ENCODE measurements at places on chromosomes 11 and 22.

- no peak for DNase-seq
Observed at GRCh38 chr11:71211631-71212030, 40.7 kb downstream of the SHANK2 start.

DNA sequence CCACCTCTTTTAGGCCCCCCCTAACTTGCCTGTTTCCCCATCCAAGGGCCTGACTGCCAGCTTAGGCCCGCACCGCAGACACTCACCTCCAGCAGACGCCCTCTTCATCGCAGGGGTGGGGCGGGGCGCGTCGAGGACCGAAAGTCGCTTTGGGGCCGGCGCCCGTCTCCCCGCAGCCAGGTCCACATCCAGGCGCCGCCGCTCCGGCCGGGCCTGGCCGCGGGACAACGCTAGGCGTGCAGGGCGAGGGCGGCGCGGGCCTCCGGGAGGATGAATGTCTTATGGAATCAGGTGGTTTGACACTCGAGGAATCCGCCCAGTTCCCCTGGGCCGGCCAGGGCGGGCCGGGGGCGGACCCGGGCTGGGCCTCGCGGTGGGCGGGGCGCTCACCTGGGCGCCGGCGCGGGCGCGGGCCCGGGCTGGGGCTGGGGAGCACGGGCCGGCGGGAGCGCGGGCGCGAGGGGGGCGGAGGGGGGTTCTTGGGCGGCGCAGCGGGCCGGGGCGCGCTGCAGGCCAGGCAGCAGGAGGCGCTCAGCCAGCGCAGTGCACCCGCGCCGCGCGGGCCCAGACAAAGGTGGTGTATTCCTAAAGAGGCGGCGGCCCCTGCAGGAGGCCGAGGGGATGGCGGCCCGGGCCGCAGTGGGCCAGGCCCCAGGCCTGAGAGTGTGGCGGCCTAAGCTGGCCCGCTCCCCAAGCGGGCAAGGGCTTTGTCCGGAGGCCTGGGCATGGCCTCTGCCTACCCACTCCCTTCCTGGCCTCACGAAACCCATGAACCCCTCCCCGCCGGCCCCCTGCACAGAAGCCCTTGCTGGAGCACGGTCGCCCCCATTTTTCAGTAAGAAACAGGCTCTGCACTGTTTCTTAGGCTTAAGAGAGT, 177.6 kb downstream of the IGLL1 start:
- no peak for DNase-seq

DNA sequence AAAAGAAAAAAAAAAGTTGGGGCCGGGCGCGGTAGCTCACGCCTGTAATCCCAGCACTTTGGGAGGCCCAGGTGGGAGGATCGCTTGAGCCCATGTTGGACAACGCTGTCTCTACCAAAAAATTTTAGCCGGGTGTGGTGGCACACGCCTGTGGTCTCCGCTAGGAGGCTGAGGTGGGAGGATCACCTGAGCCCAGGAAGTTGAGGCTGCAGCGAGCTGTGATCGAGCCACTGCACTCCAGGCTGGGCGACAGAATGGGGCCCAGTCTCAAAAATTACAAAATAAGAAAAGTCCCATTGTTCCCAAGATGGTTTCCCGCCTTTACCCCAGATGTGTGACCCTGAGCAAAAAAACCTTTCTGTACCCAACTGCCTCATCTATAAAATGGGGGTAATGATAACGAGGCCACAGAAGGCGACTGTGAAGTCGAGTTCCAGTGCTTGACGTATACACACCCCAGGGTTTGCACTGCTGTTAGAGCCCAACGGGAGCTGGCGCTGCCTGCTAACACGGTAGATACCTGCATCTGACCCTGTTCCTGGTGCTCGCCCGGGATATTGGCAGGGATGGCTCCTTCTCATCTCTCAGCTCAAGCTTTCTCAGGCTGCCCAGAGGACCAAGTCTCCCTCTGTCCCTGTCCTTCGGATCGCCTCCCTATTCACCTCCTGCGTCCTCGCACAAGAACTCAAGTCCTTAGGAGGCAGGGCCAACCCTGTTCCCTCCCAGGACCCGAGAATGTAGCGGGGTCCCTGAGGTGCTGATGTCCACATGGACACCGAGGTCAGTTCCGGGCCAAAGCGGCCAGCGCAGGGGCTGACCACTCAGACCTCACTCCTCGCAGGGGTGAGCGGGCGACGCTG, 1.1 kb upstream of the RPLP2 start:
- DNase-seq, result peak; percentile 60

DNA sequence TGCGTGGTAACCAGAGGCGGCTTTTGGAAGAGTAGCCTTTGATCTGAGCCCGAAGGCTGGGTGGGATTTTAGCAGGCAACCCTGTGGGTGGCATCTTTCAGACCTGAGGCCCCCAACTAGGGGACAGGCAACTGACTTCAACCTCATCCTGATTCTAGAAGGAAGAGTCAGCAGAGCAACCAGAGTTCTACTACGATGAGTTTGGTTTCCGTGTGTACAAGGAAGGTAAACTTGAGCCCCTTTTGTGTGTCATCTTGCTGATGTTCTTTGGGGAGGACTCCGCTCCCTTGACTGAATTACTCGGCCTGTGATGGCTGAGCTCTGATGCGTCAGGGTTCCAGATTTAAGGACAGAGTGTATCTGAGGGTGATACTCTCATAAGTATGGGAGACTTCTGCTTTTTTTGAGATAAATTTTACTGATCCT, 31.6 kb downstream of the SGSM3 start:
- no peak for DNase-seq

DNA sequence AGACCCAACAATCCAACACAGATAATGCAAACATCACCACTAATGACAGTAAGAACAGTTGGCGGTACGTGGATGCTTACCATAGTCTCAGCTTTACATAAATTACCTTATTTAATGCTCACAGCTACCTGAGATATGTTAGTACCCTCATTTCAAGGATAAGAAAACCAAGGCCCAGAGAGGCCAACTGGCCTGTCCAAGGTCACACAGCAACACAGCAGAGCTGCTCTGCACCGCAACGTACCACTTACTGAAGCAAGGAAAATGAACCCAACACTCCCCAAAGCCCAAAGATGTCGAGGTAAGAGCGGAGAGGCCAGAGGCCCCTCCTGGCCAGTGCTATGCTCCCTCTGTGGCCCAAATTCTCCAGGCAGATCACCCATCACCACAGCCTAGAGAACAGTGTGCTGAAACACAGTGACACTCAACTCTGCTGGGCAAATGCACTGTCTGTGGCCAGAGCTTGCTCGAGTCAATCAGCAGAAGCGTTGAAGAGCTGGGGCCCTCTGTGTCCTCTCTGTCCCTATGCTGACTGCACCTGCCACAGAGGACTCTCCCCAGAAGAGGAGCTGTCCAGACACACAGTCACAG, 14.0 kb downstream of the SHANK2 start:
- DNase-seq, result no peak

DNA sequence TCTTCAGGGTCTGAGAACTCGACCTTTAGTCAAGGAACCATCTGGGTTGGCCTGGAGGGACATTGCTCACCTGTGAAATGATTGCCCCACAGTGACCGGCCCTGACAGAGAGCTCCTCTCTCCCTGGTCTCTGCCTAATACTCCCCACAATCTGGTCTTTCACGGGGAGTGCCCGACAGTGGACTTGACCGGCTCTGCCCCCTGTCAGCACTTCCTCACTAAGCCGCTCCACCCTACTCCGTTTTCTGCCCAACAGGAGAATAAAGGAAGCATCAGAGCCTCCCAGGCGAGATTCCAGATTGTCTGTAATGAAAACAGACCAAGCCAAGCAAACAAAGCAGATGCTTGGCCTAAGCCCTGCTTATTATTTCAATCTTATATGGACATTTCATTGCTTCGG, 87.8 kb downstream of the FBXO7 start:
- no peak for DNase-seq

DNA sequence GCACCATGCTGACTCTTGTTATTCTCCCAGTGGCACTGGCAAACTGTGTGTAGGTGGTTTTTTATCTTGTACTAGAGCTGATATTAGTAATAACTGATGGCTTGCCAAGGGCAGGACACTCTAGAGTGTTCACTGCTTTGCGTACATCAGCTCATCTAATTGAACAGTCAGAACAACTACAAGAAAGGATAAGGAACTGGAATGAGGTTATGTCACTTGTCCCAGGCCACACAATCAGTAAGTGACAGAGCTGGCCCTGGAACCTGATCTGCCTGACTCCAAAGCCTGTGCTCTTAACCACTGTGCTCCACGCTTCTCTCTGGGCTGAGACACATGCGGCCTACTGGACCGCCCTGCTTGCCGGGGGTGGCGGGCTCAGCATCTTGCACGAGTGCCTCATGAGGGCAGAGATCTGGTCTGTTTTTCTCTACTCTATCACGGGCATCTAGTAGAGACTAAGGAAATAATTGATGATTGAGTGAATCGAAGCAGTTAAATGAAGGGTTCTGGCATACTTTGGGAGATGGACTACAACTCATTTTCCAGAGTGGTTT, 155.9 kb upstream of the SORL1-AS1 start:
- DNase-seq, result no peak

GRCh38 chr11:81301166-81301830, 1432.4 kb downstream of the FAM181B start:
- DNase-seq, result no peak

DNA sequence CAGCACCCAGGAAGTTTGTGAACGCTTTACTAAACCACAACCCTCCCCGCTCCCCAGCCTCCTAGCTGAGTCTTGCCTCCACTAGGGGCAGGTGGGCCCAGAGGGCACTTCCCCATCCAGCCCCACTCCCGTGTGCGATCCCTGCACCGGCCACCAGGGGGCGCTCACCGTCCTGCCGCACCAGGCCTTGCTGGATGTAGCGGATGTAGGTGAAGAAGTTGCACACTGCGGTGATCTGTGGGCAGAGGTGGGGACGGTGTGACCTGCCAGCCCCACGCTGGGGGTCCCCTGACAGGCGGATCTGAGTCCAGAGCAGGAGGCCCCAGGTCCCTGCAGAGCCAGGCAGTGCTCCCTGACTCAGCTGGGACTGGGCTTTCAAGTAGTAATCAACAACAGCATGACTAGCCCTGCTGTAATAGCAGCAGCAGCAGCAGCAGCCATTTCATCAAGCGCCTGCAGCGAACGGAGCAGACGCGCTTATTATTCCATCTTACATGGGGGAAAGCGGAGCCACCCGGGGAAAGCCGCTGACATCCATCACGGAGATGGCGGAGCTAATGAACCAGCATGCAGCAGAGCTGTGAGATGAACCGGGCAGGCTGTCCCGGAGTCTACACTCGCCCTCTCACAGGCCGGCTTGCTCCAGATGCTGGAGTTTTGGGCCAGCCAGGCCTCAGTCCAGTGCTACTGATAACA, 7.9 kb upstream of the FADS3 start:
- DNase-seq, result peak; percentile 58

DNA sequence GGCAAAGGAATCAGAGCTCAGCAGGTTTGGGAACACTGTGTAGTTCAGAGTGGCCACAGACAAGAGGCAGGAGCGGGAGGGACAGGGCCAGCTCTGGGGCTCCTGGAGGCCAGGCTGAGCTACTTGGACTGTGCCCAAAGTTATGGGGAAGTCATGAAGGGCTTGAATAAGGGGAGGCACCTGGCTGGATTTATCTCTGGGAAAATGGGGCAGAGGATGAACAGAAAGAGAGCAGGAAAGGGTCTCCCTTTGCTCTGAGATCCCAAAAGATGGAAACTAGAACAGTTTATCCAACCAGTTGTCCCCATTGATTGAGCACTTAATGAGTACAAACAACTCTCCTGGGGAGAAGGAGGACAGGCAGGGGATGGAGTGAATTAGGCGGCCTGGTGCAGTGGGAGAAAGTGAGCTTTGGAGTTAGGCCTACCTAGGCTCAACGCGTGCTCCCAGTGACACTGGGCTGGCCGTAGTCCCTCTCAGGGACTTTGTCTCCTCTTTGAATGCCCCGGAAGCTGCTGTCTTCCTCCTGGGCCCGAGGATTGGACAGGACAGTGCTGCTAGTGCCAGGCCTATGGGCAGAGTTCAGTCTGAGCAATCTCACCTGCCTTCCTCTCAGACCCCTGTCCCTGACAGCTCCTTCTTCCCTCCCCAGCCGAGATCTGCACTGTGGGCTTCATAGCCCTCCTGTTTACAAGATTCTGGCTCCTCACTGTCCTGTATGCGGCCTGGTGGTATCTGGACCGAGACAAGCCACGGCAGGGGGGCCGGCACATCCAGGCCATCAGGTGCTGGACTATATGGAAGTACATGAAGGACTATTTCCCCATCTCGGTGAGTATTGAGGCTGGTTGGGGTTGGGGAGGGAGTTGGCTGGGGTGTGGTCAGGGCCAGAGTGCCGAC, 2.0 kb downstream of the MOGAT2 start:
- DNase-seq, result no peak

GRCh38 chr22:43393844-43394474, 17.9 kb upstream of the MPPED1 start:
- DNase-seq, result no peak

- no peak for DNase-seq
Observed at GRCh38 chr11:21710809-21711208, 482.1 kb upstream of the ANO5 start.

DNA sequence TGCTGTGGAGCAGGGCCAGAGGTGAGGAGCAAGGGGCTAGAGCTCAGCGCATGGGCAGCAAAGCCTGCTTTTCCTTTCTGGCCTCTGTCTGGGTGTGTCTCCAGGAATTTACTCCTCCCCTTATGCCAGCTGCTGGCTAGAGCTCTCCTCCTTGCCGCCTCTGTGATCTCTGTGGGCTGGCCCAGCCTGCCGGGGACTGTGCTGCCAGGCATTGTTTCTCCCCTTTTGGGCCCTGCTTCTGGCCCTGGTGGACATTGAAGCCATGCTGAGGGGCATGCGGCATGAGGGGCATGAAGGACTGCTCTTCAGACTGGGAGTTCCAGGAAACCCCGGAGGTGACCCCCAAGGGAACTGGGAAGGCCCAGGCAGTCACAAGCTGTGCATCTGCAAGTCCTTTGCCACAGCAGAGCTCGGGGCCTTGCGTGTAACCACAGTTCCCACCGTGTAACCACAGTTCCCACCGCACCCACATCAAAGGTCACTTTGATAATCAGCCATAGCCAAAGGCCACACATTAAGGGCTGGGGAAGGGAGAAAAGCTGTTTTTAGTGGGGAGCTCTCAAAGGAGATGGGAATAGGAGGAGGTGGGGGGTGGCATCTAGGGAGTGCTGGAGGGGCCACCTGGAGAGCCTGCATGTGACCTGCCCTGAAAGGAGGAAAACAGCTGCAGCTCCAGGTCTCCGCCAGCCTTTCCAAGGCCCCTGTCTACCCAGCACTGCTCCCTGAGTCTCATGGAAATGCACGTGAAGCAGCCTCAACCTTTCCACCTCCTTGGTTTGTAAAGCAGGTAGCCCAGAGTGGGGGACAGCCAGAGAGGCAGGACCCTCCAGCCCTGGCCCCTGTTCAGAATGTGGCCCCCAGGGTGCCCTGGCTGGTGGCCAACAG, 62.3 kb downstream of the PPFIBP2 start:
- DNase-seq, result no peak

DNA sequence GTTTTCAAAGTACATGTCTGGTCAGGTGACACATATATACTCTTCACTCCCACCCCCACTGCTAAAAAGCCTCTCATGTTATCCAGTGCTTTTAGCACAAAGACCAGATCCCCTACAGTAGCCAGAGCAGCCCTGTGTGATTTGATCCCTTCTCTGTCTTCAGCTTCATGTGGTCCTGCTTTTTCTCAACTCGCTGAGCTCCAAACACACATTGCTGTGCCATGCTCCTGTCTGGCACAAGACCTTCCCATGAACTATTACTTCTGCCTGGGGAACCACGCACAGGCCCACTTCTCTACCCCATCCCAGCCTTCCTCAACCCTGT, 127.1 kb downstream of the RASSF10 start:
- DNase-seq, result no peak
